AG09319 (cell line): ENCODE measurements at places on chromosomes 5 and 9.

DNA sequence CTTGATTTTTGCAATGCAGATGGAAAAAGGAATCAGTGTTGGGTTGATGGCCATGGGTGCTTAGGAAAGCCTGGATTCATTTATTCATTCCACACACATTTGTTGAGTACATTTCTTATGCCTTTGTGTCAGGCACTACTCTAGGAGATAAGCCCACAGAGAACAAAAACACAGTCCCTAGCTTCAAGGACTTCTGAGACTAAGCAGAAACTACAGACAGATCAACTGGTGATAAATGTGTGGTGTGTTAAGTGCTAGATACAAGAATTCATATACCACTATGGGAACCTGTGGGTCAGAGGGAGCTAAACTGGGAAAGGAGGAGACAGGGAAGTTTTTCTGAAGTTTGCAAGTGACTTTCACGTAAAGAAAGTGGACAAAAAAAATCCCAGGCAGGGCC is 119.9 kb downstream of the CEMIP2 start:
- DNase-seq, result no peak

DNA sequence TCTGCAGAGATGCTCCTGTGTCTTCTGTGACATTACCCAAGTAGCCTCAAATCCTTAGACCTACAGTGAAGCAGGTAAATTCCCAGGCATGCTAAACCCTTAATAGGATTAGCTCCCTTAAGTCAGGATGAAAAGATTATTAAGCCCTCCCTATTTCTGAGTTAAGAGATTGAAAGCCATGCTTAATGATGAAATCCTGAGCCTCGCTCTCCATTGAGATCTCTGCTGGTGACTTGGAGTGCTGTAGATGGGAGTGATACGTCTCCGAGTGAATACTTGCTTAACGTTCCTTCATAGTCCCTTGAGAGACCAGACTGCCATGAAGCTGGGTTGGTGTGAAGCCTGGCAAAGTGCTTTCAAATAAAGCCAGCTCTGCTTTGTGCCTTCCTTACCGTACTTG is 34.2 kb downstream of the AOPEP start:
- DNase-seq, result no peak

- DNase-seq, result no peak
Observed at GRCh38 chr5:150510460-150511263, 2.7 kb downstream of the NDST1 start.

DNA sequence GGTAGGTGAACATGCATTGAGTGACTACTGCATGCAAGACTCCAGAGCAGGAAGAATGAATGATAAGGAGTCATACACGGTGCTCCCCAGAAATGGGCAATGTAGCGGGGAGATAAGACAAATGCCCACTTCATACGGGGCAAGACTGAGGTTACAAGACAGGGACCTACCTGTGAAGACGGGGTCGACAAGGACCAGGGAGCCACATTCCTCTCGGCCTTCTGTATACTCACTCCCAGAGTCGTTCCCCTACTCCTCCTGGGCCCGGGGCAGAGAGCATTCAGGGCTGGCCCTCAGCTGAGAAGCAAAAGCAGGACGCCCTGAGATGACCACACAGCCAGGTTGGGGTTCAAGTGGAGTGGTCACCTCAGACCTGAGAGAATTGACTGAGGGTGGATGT is 26.7 kb downstream of the PITX1 start:
- DNase-seq, result no peak

DNA sequence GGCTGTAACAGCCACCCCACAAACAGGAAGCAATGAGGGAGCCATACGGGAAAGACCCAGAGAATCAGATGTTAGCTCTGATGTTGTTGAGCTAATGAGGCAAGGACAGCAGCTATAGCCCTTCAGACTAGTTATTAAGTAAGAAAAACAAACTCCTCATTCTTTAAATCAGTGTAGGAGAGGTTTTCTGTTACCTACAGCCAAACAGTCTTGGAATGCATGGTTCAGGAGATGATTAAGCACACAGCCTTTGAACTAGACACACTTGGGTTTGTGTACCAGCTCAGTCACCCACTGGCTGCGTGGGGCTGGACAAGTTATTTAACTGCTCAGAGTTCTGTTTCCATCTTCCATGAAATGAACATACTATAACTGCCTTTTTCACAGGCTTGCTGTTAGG is 68.1 kb downstream of the SPOCK1 start:
- no peak for DNase-seq

- peak; percentile 78 for DNase-seq
Observed at GRCh38 chr9:78439190-78439865, 142.4 kb downstream of the PSAT1 start.

DNA sequence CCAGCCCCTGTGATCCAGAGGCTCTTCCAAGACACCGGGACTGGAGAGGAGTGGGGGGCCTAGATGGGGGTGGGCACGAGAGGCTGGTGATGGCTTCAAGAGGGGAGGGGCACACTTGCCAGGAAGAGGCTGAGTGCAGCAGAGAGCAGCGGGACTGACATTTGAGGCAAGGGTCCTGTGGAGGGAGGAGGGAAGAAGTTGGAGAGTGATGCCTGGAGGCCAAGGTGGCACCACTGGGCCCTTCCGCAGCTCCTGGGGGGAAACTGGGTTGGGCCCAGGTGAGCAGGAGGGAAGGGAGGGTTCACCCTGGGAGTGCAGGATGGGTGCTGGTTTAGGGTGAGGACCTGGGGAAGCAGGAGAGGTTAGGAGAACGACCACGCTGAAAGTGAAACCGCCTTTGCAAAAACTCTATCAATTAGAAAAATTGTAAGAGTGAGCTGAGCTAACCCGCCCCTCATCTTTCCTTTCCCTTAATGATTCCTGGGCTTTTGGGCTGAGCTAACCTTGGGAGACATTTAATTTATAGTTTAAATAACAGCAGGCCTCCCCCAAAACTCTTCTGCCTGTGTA is 26.2 kb downstream of the ABO start:
- no peak for DNase-seq

GRCh38 chr9:116661037-116661954 is 25.8 kb upstream of the TRIM32 start:
- peak; percentile 76 for DNase-seq

DNA sequence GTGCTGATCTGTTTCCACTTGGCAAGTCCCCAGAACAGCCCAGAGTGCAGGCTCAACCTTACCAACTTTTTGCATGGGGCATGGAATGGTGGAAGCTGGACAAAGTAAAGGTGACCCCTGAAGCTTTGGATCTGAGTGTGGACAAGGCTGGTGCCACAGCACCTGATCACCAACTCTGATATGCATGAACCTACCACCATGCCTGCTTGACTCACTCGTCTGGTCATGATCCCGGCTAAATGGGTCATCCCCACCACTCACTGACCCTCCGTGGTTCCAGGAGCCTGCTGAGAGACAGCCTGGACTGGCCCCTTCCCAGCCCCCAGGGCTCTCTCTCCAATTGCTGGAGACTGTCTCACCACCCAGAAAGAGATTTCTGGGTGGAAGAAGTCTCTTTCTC is 14.4 kb upstream of the SLC22A4 start:
- DNase-seq, result no peak

- DNase-seq, result no peak
Observed at GRCh38 chr5:9009931-9010651, 535.8 kb downstream of the SEMA5A start.

DNA sequence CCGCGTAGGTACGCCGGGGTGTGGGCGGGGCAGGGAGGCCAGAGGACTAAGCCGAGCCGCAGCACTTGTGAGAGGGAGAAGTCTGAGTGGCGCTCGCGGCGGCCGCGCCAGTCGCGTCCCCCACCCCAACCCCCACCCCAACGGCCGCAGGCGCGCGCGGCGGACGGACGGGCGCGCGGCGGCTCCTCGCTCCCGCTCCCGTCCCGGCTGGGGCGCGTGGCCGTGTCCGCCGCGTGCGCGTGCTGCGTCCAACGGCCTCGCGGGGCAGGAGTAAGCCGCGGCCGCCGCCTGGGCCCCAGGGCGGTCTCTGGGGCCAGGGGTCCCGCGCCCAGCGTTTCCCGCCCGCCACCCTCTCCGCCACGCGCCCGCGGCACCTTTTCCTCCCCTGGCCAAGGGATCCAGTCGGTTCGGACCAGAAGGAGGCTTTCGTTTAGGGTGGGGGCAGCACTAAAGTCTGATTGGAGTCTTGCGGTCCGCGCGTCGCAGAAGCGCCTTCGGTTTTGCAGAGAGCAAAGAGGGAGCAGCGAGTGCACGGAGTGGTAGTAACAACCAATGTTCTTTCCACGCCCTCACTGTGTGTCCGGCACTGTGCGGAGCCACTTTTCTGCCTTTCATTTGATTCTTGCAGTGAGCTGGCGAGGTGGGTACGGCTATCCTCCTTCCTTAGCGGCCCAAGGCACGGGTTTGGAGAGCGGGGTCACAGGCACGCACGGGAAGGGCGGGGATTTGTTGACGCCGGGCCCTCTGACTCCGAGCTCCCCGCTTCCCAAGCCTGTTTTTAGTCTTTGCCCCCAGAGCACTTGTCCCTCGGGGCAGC is 483 bp downstream of the G3BP1 start:
- DNase-seq, result no peak

DNA sequence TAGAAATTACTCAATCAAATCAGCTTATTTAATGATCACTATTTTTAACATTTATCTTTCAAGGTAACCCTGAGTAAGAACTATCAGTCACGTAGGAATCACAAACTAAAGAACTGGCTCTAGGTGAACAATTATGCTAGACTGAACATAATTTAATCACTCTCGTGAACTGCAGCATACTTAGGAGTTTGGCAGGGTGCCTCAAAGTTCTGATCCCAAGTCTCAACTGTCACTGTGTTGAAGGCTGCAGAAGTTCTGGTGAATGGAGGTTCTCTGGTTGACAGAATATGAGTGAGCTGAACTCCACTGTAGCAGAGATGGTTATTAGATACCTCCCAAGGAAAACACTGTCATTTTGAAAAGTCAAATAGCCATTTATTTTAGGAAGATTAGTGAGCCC is 89.1 kb downstream of the KLHL3 start:
- no peak for DNase-seq

- peak; percentile 98 for DNase-seq
Observed at GRCh38 chr9:127122176-127123063, at the start of gene ANGPTL2. ANGPTL2 (minus strand) TSS chr9:127122635; CDS start chr9:127108731, 13,904 bp downstream.

DNA sequence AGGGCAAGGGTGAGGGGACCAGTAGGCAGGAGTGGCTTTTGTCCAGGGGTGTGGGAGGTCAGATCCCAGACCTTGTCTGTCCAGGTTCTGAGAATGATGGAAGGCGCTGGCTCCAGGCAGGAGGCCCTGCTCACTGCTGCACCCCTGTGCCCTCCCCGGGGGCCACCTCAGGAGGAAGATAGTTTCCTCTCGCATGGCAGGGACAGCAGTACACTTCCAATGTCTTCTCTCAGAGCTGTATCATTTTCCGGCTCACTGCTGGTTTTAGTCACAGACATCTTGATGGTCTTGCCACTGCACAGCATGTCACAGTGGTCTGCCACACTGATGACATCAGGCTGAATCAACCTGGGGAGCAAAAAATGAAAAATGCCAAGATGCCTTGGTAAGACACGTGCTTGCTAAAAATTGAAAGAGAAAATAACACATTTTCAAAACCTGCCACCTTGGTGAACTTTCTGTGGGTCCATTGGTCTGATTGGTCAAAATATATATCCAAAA is 3.3 kb upstream of the SLC6A3 start:
- DNase-seq, result no peak

DNA sequence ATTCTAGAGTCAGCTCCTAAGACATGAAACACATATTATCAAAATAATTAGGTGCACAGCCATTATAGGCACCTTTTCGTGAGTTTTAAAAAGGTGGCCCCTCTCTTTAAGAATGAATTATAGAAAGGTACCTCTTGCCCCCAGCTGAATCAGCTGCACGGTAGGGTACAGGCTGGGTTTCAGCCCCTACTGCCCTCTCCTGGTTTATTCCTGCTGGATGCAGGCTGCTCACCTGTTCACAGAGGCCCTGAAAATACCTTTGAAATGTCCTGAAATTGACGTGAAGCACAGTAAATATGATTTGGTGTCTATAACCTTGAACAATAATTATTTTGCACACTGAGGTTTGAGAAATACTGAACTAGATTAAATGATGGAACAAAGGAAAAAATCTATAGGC is 504.8 kb upstream of the SGCD start:
- DNase-seq, result no peak

GRCh38 chr5:110853267-110853666 is 114.5 kb downstream of the SLC25A46 start:
- no peak for DNase-seq

- DNase-seq, result no peak
Observed at GRCh38 chr9:121545150-121545874, 45.7 kb upstream of the GGTA1 start.

DNA sequence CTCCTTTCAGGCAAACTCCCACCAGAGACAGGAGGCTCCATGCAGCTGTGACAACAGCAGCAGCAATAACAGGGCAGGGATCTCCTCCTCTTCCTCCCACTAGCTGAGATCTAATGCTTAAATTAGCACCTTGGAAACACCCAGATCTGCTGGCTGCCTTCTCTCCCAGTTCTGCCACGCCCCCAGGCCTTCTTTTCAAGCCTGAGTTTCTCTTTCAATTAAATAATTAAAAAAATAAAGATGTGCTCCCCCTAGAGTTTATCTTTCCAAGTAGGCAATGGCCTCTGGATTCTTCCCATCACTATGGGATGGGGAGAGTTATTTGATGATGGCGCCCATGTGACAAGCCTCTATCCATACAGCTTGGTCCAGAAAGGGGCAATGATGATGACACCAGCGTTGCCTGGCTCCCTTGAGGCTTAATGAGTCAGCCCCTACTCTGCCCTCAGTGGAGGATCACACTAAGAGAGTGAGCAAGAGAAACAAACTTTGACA is 3.8 kb downstream of the FAM219A start:
- DNase-seq, result no peak

GRCh38 chr5:40734986-40735385 is 20.8 kb downstream of the TTC33 start:
- DNase-seq, result no peak

DNA sequence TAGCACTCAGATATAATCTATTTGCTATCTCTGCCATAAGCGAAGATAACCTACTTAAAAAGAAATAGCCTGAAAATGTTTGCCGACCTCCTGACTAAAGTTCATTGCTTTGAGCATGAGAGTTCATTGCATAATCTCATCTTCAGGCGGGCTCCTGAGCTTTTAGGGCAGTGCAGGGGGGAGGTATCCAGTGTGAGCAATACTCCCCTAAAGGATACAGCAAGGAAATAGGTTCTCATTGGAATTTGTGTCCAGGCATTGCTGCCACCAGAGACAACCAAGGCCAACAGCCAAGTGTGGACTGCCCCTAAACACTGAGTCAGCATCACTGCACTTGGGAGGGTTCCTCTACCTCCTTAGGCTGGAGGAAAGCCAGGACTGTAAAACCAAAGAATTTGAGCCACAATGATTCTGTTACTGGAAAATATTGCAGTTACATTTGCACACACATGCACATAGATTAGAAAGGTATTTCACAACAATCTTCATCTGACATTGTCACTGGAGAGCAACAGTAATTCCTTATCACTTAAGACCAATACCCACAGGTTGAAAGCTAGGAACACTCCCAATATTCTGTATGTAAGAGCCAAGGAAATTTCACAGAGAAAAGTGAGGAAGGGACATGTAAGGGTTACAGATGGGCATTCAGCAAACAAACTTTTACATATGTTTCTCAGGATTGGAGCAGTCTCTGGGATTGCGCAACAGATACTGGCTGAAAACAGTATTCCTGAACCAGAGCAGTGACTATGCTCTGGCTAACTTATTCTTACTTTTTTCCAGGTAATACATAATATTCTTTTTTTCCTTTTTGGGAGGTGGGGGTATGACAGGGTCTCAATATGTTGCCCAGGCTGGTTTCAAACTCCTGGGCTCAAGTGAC is 98.6 kb upstream of the TLE1 start:
- peak; percentile 85 for DNase-seq
